ENCODE measurements at places on chromosomes 7 and 10. TPM values are rescaled to one million over a fixed set of nuclear protein-coding genes. Genes with fewer than 3 reads are reported as not detected.
A peak's percentile ranks its signal among the peaks of the same experiment; 100 is the strongest.

Gene DDIT4
- total RNA-seq, result 403 TPM

Gene MSMB
- not detected for total RNA-seq

DNA sequence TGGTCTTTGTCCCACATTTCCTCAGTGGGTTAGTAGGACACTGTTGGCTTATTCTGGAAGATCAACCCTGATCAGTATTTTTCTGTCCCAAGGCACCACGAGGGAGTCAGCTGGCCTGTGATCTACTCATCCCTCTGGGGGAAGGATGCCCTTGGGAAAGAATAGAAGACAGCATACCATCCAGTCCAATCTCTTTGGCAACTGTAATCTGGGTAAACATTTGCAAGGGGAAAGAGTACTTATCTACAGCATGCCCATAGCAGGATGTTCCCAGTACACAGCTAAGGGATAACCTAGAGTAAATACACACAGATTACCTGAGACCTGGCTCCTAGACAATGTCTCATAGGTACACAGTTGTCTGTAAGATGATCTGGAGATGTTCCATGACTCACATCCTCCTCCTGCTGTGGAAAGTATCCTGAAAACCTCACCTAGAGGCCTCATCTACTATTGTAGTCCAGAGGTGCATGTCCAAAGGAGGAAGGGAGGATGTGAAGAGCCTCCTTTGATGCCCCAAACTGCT, 134.3 kb upstream of the VWC2 start:
- H3K27ac ChIP-seq, result no peak overlapping the region
- H3K36me3 ChIP-seq, result no peaks in the 10 kb centered on the region
- H3K4me3 ChIP-seq, result no peak overlapping the region
- H3K27me3 ChIP-seq, result no peaks in the 10 kb centered on the region
- H3K4me1 ChIP-seq, result no peaks in the 10 kb centered on the region

- peaks cover 19% of the 10 kb centered on the region for H3K27me3 ChIP-seq
- no peak overlapping the region for H3K27ac ChIP-seq
- no peaks in the 10 kb centered on the region for H3K36me3 ChIP-seq
- H3K4me3 ChIP-seq, result no peak overlapping the region
- DNase-seq, result peak; percentile 17
Measured at GRCh38 chr10:92419740-92420545, 129.0 kb downstream of the MARCHF5 start.

DNA sequence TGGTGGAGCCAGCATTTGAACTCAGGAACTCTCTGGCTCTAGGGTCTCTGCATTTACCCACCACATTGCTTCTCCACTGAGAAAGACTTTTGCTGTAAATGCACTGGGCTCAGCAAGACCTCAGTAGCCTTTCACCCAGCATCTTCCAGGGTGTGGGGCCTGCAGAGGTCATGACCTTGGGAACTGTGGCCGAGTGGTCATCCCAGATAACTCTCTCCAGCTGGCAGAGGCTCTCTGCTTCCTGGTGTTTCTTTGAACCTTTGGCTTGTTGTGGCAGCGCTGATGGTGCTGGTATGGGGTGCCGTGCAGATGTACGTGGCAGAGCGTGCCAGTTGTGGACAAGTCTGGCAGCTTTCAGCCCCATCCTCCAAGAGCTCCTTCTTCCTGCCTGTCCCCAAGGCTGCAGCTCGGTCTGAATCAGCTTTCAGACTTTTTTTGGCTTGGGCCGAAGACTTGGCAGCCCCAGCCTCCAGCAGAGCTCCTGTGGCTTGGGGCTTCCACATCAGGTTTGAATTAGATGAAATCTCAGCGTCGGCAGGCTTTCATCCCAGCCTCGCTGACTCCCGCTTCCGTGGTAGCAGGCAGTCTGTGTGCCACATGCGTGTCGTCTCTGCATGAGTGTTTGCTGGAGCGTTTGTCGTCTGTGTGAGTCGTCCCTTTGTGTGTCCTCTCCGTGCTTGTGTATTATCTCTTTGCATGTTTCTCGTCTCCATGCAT, 21.5 kb downstream of the ADAMTS14 start:
- H3K27me3 ChIP-seq, result no peaks in the 10 kb centered on the region
- H3K36me3 ChIP-seq, result no peaks in the 10 kb centered on the region
- no peak overlapping the region for H3K4me3 ChIP-seq

DNA sequence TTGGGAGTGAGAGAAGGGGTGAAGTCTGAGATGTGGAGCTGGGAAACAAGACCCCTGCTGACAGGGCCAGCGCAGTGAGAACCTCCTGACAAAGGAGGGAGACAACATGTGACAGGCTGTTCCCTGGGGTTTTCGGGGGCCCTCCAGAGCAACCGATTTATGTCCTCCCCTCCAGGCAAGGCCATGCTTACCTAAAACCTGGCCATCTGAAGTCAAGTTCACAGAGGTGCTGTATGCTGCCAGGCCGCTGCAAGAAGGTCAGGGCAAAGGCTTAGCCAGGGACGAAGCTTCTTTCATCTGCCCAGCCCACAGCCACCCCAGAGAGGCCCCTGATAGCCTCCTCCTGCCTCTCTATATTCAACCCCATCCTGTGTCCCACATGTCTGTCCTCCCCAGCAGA, 20.6 kb downstream of the NPC1L1 start:
- DNase-seq, result no peak
- H3K27me3 ChIP-seq, result peaks cover 12% of the 10 kb centered on the region
- no peak overlapping the region for H3K4me3 ChIP-seq
- no peak overlapping the region for H3K27ac ChIP-seq
- H3K36me3 ChIP-seq, result no peaks in the 10 kb centered on the region

Measured in CD4-positive, CD25-positive, alpha-beta regulatory T cell (primary cell).